ENCODE measurements at places on chromosomes 1 and 21.

DNA sequence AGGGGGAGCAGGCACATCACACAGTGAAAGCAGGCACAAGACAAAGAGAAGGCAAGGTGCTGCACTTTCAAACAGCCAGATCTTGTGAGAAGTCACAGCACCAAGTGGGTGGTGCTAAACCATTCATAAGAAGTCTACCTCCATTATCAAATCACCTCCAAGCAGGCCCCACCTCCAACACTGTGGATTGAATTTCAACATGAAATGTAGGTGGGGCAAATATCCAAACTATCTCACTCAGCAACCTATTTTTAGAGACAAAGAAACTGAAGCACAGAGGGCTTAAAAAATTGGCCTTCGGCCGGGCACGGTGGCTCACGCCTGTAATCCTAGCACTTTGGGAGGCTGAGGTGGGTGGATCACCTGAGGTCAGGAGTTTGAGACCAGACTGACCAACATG is 90.4 kb downstream of the UBE2U start:
- DNase-seq, result no peak

GRCh38 chr1:116396769-116397168 is 23.7 kb downstream of the ATP1A1 start:
- no peak for DNase-seq

DNA sequence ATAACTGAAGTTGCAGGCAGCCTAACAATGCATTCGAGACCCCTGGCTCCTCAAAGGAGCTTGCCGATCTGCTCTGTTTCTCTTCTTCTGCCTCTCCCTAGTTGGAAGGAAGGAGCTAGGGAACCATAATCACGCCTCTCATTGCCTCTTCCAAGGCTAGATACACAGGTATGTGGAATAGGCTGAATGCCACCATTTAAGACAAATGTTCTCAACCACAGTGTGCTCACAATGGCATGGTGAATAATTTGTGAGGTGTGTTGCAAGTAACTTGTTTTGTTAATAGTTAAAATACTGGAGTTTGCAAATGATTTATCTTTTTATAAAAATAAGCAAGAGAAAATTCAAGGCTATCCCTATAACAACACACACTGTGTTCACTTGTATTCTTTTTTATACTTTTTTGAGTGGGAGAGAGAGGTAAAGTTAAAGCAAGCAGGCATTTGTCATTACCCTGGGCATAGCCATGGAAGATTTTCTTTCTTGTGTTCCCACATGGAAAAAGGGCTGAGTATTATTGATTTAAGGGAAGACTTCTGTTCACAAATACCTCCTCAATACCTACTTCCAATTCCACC is 45.4 kb upstream of the SYT6 start:
- no peak for DNase-seq

GRCh38 chr1:92583821-92584760 is 97.4 kb upstream of the GFI1 start:
- DNase-seq, result no peak

- DNase-seq, result no peak
These were observed 55.9 kb downstream of the VCAM1 start for GRCh38 chr1:100775483-100775882.

DNA sequence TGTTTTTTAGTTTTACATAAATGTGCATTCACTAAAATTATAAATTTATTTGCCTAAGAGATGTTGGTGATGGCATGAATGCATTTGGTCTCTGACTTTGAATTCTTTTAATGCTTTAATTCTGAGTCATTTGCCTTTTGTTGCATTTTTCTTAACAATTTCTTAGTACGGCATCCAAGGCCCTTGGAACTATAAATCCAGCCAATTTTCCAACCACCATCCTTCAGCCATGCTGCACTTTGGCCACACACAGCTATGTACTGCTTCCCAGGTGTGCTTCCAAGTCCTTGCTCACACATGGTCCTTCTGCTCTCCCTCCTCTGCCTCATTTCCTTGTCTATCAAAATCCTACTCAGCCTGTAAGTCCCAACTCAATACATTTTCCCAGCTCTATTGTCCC is 161.0 kb downstream of the DHRS3 start:
- no peak for DNase-seq

GRCh38 chr1:166133857-166134256 is 32.9 kb downstream of the FAM78B start:
- DNase-seq, result no peak

GRCh38 chr1:67149179-67149770 is 14.5 kb upstream of the C1orf141 start:
- DNase-seq, result peak; percentile 67

DNA sequence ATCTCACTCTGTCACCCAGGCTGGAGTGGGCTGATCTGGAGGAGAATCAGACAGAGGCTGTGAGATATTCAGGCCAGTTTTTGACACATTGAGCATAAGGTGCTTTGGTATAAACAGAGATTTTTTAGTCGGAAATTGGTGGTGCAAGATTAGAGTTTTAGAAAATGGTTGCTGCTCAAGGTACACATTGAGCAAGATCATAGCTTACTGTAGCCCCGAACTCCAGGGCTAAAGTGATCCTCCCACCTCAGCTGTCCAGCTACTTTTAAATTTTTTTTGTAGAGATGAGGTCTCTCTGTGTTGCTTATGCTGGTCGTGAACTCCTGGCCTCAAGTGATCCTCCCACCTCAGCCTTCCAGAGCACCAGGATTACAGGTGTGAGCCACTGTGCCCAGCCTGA is 43.9 kb upstream of the USP1 start:
- no peak for DNase-seq

DNA sequence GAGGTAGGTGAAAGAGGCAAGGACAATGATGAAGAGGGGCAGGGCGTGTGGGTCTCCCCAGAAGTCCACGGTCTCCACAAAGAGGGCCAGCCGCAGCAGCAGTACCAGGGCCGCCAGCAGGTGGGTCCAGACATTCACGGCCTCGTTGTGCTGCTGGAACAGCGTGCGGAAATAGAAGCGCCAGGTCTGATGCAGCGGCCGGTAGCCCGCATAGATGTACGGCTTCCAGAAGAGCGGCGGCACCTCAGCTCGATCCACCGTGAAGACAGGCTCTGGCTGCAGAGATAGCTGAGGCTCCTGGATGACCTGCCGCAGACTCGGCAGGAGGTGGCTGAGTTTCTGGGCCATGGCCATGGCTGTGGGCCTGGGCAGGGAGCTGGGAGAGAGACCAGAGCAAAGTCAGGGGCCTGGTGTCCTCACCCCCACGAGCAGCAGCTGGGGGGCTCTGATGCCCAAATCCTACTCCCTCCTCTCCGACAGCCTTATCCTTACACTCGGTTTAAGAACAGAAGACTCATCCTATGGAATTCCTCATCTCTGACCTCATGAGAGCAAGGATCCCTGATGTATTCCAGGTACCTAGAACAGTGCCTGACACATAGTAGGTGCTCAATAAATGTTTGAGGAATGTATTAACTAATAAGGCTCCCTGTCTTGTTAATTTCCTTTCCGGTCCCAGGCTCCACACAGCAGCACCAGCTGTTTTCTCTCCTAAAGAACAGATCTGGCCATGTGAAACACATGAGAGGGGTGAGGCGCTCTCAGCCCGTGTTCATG is 4.4 kb upstream of the AUNIP start:
- no peak for DNase-seq

- DNase-seq, result no peak
These were observed 35.5 kb upstream of the SLC19A2 start for GRCh38 chr1:169521226-169521625.

GRCh38 chr1:93559045-93559444 is 111.1 kb downstream of the FNBP1L start:
- DNase-seq, result no peak

DNA sequence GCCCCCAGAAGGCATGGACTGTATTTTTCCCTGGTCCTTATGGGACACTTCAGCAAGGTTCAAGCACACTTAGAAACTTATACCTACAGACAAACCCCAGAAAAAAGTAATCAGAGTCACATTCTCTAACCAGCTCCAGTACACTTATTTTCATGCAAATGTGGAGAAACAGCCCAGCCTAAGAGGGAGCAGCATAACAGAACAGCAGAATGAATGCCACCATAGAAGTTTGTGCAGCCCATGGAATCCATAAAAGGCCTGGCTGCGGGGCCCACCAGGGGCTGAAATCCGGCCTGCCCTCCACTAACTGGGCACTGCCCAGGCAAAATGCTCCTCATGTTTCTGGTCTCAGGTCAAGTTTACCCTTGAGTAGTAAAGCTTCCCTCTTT is 60.4 kb upstream of the ATP1A1 start:
- no peak for DNase-seq

DNA sequence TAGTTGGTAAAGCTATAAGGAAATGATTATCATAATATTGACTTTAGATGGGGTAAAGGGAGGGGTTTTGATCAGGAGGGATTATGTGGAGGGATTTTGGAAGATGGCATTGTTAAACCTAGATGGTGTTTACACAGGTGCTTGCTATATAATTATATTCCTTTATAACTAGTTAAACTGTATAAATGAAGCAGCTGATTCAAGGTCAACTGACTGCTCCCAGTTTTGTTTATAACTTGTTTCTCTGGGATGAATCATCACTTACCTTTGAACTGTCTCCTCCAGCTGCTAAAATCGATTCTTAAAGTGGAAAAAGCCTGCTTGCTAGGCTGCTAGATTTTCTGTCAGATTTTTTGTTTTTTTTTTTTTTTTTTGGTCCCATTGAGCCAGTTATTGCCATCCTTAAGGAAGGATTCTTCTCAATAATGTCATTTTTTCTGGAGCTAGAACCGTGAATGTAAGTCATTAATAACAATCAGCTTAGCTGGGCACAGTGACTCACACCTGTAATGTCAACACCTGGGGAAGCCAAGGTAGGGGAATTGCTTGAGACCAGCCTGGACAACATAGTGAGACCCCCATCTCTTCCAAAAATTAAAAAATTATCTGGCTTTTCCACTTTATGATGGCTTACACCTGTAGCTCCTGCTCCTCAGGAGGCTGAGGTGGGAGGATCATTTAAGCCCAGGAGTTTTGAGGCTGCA is 153.2 kb downstream of the PIK3R3 start:
- DNase-seq, result no peak

Data from hippocampal formation (tissue), 2 donors.